Panc1 (cell line): ENCODE measurements at places on chromosomes 11 and 22. TPM values are rescaled to one million over a fixed set of nuclear protein-coding genes. Genes with fewer than 3 reads are reported as not detected.
A peak's percentile ranks its signal among the peaks of the same experiment; 100 is the strongest.

GRCh38 chr11:62850911-62851806, 11.8 kb upstream of the WDR74 start:
- H3K36me3 ChIP-seq: peaks cover 31% of the 10 kb centered on the region
- H3K27ac ChIP-seq: peak overlapping the region; percentile 37; the same call in 1 of the 2 replicates
- peaks cover 27% of the 10 kb centered on the region for H3K4me1 ChIP-seq
- no peak for DNase-seq
- no peak overlapping the region for H3K4me3 ChIP-seq
- H3K27me3 ChIP-seq: no peaks in the 10 kb centered on the region

DNA sequence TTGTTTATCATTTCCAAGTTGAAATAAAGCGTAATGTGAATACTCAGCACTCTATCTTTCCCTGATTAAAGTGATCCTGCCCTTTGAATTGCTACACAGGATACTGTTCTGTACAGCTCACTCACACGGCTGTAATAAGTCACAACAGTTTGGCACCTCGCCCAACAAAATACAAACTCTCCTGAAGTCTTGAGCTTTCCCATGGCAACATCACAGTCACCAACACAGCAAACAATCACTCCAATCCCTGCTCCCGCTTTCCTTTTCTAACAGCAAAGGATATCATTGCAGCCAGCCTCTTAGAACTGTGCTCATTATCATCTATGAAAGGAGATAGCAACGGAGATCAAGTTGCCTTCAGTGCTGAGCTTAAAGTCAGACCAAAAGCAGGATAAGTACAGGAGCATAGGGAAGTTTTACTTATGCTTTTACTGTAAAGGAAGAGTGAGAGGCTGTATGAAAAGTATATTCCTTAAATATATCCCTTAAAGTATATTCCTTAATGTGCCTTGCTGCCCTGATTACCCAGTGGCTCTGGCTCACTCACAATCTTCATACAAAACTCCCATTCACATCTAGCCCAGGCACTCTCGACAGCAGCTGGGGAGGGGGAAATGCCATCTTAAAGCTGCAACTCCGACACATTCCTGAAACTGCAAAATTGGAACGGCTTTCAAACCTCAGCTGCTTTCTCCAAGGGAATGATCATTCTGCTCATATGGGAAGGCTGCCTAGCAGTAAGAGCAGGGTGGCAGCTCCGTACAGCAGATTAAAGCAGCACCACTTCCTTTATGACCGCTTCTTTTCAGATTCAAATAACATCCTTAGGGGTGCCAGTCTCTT, 35.8 kb downstream of the MAML2 start:
- peak overlapping the region; percentile 91 for H3K27ac ChIP-seq
- H3K4me3 ChIP-seq: peak overlapping the region; percentile 59
- peaks cover 82% of the 10 kb centered on the region for H3K4me1 ChIP-seq
- H3K36me3 ChIP-seq: no peaks in the 10 kb centered on the region
- no peaks in the 10 kb centered on the region for H3K27me3 ChIP-seq

DNA sequence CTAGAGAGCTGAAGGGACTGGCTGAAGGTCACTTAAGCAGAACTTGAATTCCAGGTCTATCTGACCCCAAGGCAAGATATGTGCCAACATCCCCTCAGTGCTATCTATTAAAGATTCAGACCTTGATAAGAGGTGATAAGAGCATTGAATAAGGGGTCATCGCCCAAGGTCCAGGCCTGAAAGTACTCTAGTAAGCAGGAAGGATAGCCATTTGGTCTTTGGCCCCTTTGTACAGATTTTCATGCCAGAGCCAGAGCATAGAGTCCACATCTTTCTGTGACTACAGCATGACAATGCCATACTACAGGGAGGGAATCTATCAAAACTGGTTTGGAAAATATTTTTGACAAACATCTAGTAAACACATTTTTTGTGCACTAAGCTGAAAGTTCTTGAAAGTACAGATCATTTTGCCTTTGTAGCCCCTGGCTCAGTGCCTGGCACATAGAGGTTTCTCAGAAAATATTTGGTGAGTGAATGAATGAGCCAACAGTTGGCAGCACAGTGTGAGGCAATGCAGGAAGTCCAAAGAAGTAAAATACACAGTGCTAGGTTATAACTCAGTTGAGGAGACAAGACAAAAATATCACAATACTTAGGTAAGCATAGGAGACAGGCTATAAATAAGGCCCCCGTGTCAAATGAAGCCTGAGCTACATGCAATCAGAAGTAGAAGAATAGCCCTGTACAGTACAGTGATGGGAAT, 15.1 kb upstream of the RRAS2 start:
- no peak for DNase-seq
- H3K4me1 ChIP-seq: no peaks in the 10 kb centered on the region
- H3K27ac ChIP-seq: no peak overlapping the region
- no peaks in the 10 kb centered on the region for H3K27me3 ChIP-seq
- no peaks in the 10 kb centered on the region for H3K36me3 ChIP-seq

DNA sequence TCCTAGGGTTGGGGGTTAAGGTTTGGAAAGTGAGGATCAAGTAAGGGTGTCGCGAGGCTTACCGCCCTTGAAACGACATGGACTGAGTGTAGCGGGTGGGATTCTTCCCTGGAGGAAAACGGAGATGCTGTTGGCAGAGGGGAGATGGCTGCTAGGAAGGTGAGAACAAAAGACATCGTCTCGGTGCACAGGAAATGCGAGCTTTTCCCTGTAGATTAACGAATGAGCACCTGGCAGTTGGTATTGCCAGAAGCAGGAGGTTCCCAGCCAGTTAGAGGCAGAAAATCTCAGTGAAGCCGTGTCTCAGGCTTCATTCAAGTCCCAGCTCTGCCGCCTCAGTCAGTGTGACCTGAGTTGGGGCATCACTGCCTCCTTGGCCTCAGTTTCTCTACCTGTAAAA, 1.4 kb upstream of the LHFPL7 start:
- no peak for DNase-seq
- no peak overlapping the region for H3K4me3 ChIP-seq
- no peaks in the 10 kb centered on the region for H3K4me1 ChIP-seq
- no peaks in the 10 kb centered on the region for H3K36me3 ChIP-seq

DNA sequence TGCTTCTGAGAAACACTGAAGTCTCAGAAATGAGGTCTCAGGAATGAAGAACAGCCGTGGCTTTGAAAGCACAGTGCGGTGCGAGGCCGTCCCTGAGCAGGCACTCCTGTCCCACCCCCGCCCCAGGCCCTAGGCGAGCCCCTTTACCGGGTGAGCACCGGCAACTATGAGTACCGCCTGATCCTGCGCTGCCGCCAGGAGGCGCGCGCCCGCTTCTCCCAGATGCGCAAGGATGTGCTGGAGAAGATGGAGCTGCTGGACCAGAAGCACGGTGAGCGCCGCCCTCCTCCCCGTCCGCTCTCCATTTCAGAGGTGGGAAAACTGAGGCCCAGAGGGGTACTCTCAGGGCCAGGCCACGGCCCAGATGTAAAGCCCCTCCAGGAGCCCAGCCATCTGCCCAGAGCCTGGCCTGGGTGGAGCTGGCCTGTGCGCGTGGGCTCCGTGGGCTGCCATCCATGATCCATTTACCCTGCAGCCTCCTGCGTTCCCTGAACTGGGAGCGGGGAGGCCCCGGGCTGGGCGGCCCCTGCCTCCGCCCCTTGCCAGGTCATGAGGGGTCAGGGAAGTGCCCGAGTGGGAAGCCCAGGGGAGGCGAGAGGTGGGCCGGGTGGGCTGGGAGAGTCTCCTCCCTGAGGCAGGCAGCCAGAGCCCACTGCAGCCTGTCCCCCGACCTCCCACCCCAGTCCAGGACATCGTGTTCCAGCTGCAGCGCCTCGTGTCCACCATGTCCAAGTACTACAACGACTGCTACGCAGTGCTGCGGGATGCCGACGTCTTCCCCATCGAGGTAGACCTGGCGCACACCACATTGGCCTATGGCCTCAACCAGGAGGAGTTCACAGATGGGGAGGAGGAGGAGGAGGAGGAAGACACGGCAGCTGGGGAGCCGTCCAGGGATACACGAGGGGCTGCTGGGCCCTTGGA, 9.5 kb downstream of the SLC16A8 start:
- H3K27me3 ChIP-seq: no peaks in the 10 kb centered on the region
- no peak overlapping the region for H3K4me3 ChIP-seq
- no peak for DNase-seq

GRCh38 chr22:19503869-19504268, 20.3 kb downstream of the CLDN5 start:
- no peak for DNase-seq
- H3K4me3 ChIP-seq: no peak overlapping the region

DNA sequence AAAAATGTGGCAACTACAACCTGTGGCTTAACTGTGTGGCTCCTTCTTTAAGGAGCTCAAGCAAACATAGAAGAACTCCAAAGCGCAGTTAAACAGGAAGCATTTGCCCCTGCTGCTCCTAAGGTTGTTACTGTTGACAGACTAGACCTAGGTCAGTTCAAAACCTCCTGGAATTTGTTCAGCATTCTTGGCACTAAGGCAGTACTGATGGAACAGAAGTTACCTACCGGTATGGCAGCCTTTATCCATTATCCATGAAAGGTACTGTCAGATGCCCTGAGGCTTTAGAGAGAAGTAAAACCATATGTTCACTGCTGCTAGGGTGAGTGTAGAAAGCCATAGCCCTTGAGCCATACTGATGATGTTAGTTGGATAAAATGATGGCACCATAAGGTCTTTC, 916.5 kb upstream of the FAT3 start:
- DNase-seq: no peak
- no peak overlapping the region for H3K27ac ChIP-seq
- H3K4me1 ChIP-seq: no peaks in the 10 kb centered on the region
- H3K36me3 ChIP-seq: no peaks in the 10 kb centered on the region

DNA sequence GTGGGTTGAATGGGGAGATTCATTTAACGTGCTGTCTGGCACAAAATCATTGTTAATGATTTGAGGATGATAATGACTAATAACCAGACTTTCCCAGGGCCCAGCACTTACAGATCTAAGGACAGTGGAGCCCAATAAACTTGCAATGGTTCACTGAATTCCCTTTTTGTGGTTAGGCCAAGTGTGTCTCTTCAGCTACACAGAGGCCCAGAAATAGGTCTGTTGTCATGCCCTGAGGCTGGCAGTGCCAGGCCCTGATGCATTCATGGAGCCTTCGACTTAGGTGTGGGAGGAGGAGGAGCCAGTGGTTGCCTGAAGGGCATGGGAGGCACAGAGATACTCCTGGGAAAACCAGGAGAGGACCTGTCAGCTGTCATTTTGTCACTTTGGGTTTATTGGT, 56.1 kb downstream of the KIAA1671 start:
- no peak for DNase-seq
- no peak overlapping the region for H3K27ac ChIP-seq
- H3K27me3 ChIP-seq: no peaks in the 10 kb centered on the region
- no peaks in the 10 kb centered on the region for H3K36me3 ChIP-seq
- H3K4me1 ChIP-seq: peaks cover 17% of the 10 kb centered on the region
- no peak overlapping the region for H3K4me3 ChIP-seq

- peaks cover 5% of the 10 kb centered on the region; the same call in 1 of the 2 replicates for H3K27me3 ChIP-seq
- no peaks in the 10 kb centered on the region for H3K4me1 ChIP-seq
- no peak for DNase-seq
- H3K4me3 ChIP-seq: no peak overlapping the region
- H3K36me3 ChIP-seq: no peaks in the 10 kb centered on the region
Measured at GRCh38 chr11:94700622-94701021, 67.5 kb upstream of the AMOTL1 start.

DNA sequence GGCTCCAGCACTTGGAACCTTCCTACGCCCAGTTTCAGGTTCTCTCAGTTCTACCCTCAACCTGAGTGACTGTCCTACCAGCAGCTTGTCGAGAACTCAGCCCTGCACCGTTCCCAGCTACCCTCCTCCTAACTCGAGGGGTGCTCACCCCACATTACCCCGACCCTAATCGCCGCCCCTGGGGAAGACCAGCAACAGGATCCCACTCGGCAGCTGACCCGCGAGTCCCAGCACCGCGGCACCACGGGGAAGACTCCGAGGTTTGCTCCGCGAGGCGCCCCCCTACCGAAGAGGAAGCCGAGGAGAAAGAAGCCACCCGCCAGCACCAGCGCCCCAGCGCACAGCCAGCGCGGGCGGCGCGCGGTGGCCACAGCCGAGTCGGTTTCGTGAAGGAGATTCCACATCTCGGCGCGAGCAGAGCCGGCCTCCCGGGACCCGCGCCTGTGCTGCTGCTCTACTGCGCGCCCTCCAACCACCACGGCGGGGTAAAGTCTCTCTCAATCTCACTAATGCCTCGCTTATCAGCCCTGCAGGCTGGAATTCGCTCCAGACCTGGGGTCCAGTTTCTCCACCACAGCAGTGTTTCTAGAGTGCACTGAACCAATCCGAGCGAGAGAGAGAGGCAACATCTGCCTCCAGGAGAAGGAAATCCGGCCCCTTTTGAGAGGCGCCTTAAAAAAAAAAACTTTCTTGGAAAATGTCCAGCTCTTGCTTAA, at the start of gene FOLH1:
Gene FOLH1 (minus strand): TSS at position 597 of the 716 bp plus-strand sequence. CDS start 193 bp downstream, at position 404.
- DNase-seq: no peak
- no peak within 1 kb of the TSS for H3K27ac ChIP-seq
- peak within 1 kb of the TSS; percentile 55 for H3K4me3 ChIP-seq
- H3K4me1 ChIP-seq: no peaks in the 10 kb centered on the region; the same call in 1 of the 2 replicates
- H3K27me3 ChIP-seq: no peaks in the 10 kb centered on the region; the same call in 1 of the 2 replicates

DNA sequence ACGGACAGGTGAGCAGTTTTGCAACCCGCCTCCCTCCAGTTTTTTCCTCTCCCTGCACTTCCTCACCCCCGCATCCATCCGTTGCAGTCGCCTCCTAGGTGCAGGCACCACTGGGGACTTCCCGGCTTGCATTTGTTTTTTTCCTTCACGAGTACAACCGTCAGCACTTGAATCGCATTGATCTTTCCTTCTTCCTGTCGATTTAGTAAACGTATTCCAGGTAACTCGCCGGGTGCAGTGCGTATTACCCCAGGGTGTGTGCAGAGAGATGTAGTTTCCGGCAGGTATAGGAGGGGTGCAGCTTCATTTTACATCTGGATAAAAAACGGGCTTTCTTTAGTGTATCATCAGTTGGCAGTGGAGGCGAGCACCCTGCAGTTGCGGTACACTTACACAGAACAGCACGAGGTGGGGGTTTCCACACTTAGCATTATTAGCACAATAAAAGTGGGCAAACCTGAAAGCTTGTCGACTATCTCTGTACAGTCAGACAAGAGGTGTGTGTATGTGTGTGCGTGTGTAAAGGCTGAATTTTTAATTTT, at the start of gene SORL1-AS1:
Gene SORL1-AS1 (minus strand): TSS at position 359 of the 542 bp plus-strand sequence.
- H3K27me3 ChIP-seq: no peaks in the 10 kb centered on the region
- no peak for DNase-seq
- peak within 1 kb of the TSS; percentile 76 for H3K4me3 ChIP-seq
- H3K27ac ChIP-seq: peak within 1 kb of the TSS; percentile 81
- no peaks in the 10 kb centered on the region for H3K36me3 ChIP-seq
- peaks cover 28% of the 10 kb centered on the region for H3K4me1 ChIP-seq

PARVG gene
- total RNA-seq: 0.21 TPM

TMEM191B gene
- total RNA-seq: 3.7 TPM

DUSP8 gene
- total RNA-seq: 5.5 TPM

MAP6 gene
- total RNA-seq: 0.21 TPM

MAJIN gene
- total RNA-seq: not detected
